CD4-positive, alpha-beta T cell treated with Interleukin-4 for 4 hours (primary cell): ENCODE measurements at places on chromosomes 16 and 17.

GRCh38 chr16:87303431-87303930 lies 13.7 kb downstream of the C16orf95 start:
- DNase-seq = no peak

- no peak for DNase-seq
Measured at GRCh38 chr16:24257958-24258357, 1.8 kb downstream of the CACNG3 start.

GRCh38 chr16:85402910-85403692 lies 210.0 kb upstream of the GSE1 start:
- DNase-seq = no peak

- DNase-seq = no peak
Measured at GRCh38 chr17:32239456-32239855, 26.2 kb upstream of the RHBDL3 start.

DNA sequence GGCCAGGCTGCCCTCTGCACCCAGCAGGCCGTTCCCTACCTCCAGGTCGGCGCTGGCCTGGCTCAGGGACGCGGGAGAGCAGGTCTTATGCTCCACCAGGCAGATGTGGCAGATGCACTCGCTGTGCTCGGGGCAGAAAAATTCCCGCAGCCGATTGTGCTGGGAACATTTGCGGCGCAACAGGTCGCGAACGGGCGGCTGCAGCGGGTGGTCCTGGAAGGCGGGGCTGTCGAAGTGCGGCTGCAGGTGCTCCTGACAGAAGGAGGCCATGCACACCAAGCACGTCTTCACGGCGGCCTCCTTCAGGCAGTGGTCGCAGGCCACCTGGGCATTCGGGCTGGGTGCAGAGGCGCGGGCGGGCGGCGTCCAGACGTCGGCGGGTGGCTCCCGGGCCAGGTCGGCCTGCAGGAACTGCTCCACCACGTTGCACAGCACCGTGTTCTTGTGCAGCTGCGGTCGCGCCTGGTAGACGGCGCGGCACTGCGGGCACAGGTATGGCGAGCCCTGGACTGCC lies 439 bp downstream of the TRIM25 start:
- no peak for DNase-seq

DNA sequence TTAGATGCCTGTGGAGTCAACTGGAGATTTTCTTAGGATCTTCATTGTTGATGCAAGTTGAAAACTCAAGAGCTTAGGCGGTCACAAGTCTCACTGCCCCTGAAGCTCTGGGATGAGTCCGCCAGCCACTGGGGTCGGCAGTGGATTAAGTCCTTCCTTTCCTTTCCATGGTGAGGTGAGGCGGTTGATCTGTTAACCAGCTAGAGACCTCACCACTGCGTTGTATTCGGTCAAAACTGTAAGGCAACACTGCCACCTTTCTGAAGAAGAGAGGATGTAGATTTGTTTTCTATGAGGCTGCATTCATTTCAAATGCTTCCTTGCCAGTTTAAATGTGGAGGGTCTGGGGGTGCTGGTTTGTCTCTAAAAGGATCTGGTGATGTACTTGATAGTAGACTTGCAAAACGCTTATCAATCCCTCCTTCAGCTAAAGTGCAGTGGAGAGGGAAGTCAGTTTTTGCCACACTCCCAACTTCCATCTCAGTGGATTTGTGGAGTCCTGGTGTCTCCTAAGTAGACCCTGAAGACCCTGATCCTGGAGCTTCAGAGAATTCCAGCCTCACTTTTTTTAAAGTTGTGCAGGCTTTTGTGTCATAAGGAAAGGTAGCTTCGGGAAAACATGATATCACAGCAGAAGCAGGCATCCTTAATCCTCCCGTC lies 1.7 kb downstream of the MYOCD start:
- no peak for DNase-seq
